Activated CD8-positive, alpha-beta memory T cell treated with anti-CD3 and anti-CD28 coated beads for 1 hour (primary cell): ENCODE measurements at places on chromosomes 7 and 10.

- no peak for DNase-seq
These were observed 628.6 kb downstream of the PHTF2 start for GRCh38 chr7:78427209-78427608.

DNA sequence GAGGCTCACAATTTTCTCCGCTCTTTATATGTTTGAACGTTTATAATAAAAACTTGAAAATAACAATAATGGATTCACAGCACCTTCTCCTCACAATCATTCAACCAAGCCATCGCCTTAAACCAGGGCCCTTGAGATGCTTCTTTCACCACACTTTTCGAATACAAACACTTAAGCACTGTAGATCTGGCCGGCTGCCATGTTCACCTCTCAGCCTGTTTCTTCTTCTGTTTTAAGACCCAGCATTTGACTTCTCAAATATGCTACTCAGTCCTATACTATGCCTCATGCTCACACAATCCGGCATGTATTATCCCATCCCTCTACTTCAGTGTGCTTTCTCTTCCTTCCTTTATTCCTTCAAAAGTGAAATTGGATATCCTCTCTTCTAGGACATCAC is 280.6 kb downstream of the TFEC start:
- DNase-seq: no peak

GRCh38 chr10:125333209-125333591 is 172.8 kb upstream of the CTBP2 start:
- DNase-seq: no peak

- no peak for DNase-seq
These were observed 29.8 kb upstream of the GNA12 start for GRCh38 chr7:2873686-2874551.

- DNase-seq: no peak
These were observed 468.6 kb upstream of the COBL start for GRCh38 chr7:51785171-51785570.
